ENCODE measurements at places on chromosomes 7 and 10.

DNA sequence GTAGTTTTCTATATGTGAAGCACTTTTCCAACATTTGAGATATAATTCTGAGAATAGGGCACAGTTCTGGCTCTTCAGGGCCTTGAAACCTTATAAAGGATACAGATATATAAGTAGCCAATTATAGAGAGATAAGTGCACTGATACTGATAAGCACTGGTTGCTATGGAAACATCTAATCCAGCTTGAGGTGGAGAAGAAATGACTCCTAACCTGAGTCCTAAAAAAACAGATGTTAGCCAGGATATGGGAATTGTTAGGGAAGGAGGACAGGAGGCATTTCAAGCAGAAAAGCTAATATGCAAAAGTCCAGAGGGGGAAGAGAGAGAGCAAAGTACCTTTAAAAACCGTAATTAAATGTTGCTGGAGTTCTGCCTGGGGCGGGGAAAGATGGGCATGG lies 30.8 kb downstream of the STRIP2 start:
- no peak for DNase-seq

DNA sequence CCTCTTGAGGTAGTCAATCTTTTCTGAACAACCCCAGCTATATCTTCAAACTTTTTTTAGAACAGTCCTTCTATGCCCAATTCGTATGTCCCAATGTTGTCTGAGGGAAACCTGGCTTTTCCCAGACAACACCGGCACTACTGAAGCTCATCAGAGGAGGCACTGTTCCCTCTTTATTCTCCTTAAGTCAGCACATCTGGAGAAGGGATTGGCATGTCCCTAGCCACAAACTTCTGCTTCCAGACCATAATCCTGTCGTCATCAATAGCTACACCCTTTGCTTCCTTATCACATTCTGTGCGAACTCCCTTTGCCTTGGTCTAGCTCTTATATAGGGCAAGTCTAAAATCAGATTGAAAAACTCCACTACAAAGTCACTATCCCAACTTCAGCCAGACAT lies 22.9 kb downstream of the PON3 start:
- no peak for DNase-seq

- peak; percentile 60 for DNase-seq
Measured at GRCh38 chr7:1193593-1194424, 33.8 kb upstream of the ZFAND2A start.

DNA sequence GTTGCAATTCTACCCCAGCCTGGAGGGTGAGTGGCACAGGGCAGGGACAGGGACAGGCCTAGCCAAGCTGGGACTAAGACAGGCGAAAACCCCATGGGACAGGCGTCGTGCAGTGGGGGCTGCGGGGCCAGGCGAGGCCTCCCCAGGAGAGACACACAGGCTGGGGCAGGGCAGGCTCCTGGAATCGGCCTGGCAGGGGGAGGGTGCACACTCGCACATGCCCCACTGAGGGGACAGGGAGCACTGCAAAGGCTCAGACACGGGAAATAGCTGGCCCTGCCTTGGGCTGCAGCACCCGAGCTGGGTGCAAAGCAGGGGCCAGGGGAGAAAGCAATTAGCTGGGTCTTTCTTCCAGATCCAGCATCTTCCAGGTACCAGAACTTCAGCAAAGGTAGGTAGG lies 10.4 kb downstream of the LAT2 start:
- DNase-seq, result no peak

- no peak for DNase-seq
Measured at GRCh38 chr7:44057849-44058758, 7.3 kb downstream of the PGAM2 start.

- no peak for DNase-seq
Measured at GRCh38 chr10:12388671-12389070, 39.3 kb downstream of the CAMK1D start.

GRCh38 chr10:116742367-116743265 lies at the start of gene HSPA12A:
Gene HSPA12A, minus strand, starts transcription at chr10:116742566. Its CDS starts 97 bp downstream, at chr10:116742469.
- peak; percentile 92 for DNase-seq

- DNase-seq, result peak; percentile 68
Measured at GRCh38 chr7:142482891-142483658, 225.2 kb upstream of the PRSS58 start.

- no peak for DNase-seq
Measured at GRCh38 chr7:21707566-21707965, 164.7 kb downstream of the DNAH11 start.
